HT1080 (cell line): ENCODE measurements at places on chromosomes 5 and 9. TPM values are rescaled to one million over a fixed set of nuclear protein-coding genes. Genes with fewer than 3 reads are reported as not detected.

Gene PCDHGB7
- 0.47 and 0.53 TPM in 2 replicates for total RNA-seq

Gene PCDHA13
- total RNA-seq, result not detected in 2 replicates

Gene GMCL2
- not detected in 2 replicates for total RNA-seq

Gene ANKRD18B
- 3.7 and 15.0 TPM in 2 replicates for total RNA-seq

Gene LRRC19
- total RNA-seq, result not detected in 2 replicates

DNA sequence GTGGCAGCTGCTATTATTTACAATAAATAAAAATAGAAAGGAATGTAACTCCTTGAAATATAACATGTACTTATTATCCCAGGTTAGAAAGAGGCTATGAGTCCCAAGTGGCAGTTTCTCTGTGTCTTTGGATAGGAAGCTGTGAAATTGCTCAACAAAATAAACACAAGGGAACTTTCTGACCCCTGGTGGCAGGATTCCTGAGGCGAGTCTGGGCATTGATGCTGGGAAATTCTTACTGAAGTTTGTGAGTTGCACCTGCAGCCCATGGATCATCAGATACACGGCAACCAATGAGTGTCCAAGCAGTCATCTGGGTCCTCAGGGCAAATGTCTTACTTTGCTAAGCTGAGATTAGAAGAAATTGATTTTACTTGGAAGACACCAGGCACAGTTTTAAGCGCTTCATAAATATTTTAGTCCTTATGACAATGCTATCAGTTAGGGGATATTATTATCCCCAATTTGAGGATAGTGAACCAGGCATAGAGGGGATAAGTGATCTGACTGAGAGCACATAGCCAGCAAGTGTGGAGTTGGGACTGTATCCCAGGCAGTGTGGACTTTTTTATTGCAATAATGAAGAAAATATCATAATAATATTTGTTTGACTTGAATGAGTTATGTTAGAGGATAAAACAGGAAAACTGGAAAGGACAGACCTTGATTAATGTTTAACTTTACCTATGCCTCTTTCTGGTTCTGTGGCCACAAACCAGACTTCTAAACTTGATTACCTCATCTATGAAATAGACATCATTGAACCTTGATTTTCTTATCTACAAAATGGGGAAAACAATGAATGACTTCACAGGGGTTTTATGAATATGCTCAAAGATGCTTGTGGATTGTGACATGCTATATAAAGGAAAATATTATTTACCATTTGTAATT is 265.5 kb upstream of the ADAMTSL1 start:
- DNase-seq, result peak; percentile 43

DNA sequence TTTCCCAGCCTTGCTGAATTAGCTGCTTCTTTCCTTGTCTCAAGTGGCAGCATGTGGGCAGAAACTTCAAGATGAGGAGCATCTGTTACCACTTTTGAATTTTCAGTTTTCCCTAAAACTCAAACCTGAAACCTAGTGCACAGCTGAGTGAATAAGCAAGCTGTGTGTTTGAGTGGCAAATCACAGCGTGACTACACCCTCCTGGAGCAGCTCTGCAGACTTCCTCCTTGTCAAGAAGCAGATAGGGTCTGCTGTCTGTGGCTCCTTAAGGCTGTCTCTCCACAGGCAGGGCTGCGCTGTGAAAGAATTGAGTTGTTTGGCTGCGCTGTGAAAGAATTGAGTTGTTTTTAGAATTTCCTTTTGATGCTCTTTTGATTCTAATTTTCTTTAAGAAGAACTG is 179.7 kb upstream of the HAPLN1 start:
- DNase-seq, result no peak

GRCh38 chr5:18051953-18052352 is 417.7 kb downstream of the TAF11L14 start:
- DNase-seq, result peak; percentile 7

DNA sequence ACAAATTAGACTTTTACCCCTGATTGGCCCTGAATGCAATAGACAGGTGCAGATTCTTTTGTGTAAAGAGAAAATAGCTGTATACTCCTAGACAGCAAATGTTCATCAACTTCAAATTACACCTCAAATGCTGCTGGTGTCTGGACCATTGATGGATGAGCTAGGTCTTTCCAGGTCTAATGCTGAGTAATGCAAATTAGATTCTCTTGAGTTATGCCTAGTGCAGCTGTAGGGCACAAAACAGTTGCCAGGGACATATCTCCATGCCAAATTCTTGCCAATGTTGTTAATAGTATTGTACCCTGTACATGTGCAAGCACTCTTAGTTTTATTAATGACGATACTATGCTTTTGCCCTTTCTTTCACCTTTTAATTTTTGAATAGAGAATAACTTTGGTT is 72.3 kb upstream of the CNTLN start:
- DNase-seq, result no peak

DNA sequence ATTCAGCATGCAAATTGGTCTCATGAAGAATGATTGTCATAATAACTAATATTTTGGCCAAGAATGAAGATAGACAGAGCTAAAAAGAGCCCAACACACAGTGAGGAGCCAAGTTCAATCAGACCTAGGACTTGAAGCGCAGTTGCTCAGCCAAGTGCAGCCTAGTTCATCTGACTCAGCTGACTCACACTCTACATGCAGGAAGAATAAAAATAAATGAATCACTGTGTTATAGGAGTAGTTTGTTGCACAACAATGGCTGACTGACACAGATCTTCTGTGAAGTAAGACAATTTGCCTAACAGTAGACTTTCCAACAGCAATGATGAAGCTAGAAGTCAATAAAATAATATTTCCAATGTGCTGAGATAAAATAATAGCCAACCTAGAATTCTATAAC is 261.5 kb downstream of the CEMIP2 start:
- peak; percentile 83 for DNase-seq
